ENCODE measurements at places on chromosomes 7 and 10.

GRCh38 chr7:116258734-116259133 is 48.4 kb downstream of the TES start:
- DNase-seq: no peak

DNA sequence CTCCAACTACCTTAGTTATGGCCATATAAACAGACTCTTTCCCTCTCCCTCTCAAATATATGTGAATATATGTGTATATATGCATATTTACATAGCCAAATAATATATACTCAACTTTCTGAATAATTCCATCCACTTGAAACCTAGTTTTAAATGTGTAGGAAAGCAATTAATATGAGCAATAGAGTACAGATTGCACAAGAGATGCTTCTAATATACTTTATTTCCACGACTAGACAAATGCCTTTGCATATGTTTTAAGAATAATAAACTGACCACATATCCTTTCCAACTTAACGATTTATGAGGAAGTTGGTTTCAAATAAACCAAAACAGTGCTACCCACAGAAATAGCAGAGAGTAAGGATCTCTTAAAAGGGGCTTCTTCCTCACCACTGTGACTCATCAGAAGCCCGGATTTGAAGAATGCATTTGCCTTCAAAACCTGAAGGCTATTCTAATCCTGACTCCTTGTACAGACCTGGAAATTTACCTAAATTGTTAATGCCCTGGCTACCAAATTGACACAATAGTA is 266.3 kb downstream of the AHR start:
- DNase-seq: no peak

- DNase-seq: no peak
These were observed 226.3 kb upstream of the NPVF start for GRCh38 chr7:25454562-25455041.

- no peak for DNase-seq
These were observed 80.9 kb downstream of the DIP2C start for GRCh38 chr10:608331-609261.

DNA sequence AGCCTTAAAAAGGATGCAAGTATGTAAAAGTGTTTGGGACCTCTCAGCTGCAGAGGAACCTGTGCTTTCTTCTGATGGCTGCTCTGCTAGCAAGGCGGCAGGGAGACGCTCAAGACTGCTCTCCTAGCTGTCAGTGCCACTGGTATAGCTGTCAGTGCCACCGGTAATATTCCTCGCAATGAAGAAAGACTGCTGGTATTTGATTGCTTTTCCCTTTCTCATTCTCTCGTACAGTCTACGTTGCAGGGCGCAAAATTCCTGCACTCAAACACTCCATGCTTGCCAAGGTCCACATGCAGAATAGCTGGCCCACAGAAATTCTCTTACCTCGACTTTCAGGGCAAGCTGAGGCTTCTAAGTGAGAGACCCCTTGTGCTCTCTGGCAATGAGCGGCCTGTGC is 432.6 kb upstream of the KLF6 start:
- no peak for DNase-seq

- DNase-seq: no peak
These were observed 21.0 kb downstream of the OR2F1 start for GRCh38 chr7:143975617-143976016.

DNA sequence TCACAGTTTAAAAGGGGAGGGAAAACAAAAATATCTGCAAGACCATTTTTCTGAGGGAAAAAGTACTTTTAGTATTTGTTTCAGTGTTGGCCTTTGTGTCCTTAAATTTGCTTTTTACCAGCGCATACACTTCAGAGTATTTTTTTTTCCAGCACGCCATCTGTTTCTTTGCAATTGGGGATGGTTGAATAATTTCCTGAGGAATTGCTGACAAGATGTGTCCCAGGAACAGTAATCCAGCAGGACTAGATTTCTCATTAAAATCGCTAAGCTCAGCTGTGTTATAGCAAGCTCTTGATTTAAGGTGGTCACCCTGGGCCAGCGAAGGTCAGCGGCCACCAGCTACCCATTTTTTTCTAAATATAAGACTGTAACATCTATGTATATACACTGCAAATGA is 156.9 kb upstream of the RHOBTB1 start:
- DNase-seq: no peak

GRCh38 chr7:74258639-74259038 is 4.4 kb upstream of the RFC2 start:
- no peak for DNase-seq

DNA sequence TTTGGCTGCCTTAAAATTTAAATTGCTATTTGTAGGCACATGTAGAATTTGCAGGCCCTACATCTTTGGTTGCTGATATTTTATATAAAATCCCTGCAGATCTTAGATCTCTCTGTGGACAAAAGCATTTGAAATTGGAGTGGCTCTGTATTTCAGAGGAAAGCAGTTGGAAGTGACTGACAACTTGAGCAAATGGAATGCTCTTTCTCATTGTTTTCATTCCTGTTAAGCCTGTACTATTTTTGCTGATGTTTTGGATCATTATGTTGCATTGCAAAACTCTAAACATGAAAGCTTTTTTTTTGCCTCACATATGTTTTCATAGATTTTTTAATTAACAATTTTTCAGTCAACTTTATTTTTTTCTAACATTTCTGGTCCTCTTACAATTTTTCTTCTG is 251.2 kb upstream of the MDFIC start:
- DNase-seq: no peak

GRCh38 chr7:74068378-74069085 is 15.1 kb upstream of the LIMK1 start:
- DNase-seq: no peak

GRCh38 chr10:58919927-58920654 is 256.4 kb upstream of the PHYHIPL start:
- no peak for DNase-seq

DNA sequence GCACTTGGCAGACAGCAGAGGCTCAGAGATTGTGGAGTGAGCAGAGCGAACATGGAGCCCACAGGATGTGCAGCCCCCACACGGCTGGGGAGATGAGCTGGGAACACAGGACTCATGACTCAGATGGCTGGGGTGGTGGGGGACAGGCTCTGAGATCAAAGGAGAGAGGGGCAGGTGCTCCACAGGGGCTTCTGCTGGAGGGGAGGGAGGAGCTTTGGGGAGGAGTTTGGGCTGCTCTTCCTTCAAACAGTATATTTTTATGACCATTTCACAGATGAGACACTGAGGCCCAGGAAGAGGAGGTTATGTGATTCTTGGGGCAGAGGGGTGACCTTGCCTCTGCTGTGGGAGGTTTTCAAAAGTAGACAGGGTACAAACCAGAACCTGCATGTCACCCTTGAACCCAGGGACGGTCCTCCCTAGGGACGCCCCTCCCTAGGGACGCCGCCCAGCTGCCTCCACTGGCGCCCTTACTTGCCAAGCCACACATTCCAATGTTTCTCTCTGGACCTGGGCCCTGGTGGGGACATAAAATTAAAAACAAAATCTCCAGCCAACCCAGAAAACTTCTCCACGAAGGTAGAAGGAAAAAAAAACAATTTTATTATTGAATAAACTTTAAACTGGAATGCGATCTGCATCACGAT is 981 bp upstream of the CRYGN start:
- DNase-seq: no peak

DNA sequence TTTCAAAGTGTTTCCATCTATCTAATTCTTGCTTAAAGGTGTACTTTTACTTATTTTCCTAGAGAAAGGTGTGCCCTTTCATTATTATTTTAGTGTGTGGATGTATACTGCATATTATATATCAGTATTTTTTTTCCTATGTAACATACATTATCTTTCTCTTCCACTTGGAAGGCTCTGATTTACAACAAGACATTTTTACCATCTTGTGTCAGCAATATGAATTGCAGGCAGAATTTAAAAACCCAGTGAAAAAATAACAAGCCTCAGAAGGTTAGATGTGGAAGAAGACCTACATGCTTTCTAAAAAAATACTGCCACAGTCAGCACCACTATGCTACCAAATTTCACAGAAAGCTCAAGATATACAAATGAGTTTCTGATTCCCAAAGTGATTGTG is 327.7 kb upstream of the STEAP1 start:
- DNase-seq: no peak

GRCh38 chr7:135169964-135170273 is 588 bp downstream of the CYREN start:
- DNase-seq: no peak

- no peak for DNase-seq
These were observed 28.3 kb upstream of the CYP26C1 start for GRCh38 chr10:93032105-93032808.

GRCh38 chr7:27739301-27739908 is 557 bp upstream of the TAX1BP1 start:
- DNase-seq: no peak

DNA sequence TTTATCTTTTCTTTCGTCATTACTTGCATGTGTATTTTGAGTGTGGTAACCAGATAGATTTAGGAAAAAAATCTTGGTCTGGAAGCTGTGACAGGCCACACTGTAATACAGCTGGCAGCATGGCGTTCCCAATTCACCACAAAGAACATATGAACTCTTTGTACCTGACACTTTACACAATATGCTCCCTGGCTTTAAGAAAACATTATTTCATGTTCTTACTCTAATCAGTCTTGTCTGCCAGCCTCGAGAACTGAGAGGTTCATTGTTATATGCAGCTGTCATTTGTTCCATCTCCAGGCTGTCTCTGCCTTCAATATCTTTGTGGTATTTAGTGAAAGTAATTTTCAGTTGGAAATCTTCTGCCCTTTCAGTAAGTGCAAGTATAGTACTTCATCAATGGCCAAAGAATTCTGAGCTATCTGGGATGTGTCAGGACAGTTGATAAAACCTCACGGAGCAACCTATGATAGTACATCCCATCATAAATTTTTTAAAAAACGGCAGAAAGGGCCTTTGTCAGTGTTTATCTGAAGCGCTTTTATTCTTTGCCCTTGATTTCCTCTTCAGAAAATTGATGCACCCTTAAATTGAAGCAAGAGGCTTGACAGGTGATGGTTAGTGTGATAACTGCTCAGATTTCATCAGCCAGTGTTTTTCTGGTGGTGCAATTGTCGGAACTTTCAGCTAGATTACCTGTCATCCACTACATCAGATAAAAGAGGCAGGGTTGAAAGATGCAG is 146.3 kb upstream of the SP8 start:
- no peak for DNase-seq
